ENCODE measurements at places on chromosomes 4 and X.

GRCh38 chrX:39595977-39596376 lies 501.8 kb downstream of the BCOR start:
- no peak for DNase-seq

- DNase-seq = no peak
These were observed 580.9 kb upstream of the ZFP42 start for GRCh38 chr4:187414716-187415115.

DNA sequence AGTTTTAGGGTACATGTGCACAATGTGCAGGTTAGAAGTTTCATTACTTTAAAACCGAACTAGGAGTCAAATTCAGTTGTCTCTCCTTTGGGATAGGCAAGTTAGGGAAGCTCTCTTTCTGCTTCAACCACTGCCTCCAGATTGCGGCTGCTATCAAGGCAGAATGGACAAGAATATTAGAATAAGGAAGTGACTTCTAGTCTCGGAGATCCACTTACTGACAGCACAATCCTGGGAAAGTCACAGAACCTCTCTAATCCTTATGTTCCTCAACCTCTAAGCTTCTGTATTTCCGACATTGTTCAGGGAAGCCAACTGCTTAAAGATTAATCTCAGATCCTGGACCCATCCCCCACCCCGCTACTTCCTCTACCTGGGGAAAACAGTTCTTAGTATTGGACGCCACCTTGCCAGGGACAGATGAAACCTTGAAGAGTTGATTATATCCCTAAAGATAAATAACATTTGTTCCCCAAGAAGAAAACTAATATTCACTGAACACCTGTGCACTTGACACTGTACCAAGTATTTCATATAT lies 2.1 kb downstream of the NUP62CL start:
- DNase-seq = no peak

- DNase-seq = no peak
These were observed 30.1 kb downstream of the ADGRA3 start for GRCh38 chr4:22485737-22486136.

DNA sequence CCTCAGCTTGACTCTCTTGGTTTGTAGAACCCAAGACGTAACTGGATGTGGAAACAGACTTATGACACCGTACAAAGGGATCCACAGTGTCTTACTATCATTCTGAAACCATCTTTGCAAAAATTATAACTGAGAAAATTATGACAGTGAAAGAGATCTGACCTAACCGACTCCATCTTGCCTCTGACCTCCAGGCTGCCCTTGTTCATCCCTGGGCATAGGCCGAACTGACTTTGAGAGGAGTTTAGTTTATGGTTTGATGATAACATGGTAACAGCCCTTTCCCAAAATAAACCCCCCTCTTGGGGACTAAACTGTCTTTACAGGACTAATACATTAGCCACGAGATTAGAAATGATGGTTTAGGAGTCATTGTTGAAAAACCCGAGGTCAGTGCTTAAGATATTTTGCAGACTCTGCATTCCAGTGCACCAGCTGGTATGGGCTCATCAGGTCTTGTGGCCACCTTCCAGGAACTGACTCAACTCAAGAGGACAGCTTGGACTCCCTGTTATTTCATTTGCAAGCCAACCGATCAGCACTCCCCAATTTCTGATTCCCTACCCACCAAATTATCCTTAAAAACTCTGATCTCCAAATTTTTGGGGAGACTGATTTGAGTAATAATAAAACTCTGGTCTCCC lies 49.6 kb downstream of the CASP3 start:
- DNase-seq = no peak

DNA sequence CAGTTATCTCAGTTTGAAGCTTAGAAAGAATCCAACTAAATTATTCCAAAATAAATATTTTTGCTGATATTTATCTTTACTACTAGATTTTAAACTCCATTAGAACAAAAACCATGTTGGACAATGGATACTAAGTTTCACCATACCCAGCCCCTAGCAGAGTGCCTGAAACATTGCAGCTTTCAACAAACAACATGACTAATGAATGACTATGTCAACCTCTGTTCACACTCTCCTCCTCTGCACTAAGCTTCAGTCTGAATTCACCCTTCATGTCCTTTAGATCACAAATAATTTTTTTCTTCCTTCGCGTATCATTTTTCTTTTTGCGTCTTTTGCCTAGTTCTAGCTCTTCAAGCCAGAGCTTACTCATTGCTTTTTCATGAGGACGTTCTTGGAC lies 315.2 kb downstream of the PCDH10 start:
- DNase-seq = no peak

- DNase-seq = no peak
These were observed 132.0 kb downstream of the CPZ start for GRCh38 chr4:8724436-8725070.

DNA sequence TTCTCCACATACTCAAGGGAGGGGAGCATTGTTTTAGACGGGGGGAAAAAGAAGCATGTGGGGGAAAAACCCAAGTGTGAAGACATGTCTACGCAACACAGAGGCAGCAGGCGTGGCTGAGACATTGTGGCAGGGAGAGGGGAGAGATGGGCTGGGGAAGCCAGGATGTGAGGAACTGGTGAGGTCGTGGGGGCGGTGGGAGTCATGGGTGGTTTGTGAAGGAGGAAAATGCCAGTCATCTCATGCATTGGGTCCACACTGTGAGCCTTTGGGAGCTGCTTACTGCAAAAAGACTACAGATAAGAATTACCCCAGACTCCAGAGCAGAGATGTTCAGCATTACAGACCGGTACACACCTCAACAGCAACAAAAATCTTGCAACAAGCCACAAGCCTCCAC lies 2.1 kb downstream of the JAKMIP1 start:
- no peak for DNase-seq
